ENCODE measurements at places on chromosomes 6 and 20.
A peak's percentile ranks its signal among the peaks of the same experiment; 100 is the strongest.

- DNase-seq, result no peak
Measured at GRCh38 chr6:135633573-135633972, 136.0 kb upstream of the AHI1 start.

DNA sequence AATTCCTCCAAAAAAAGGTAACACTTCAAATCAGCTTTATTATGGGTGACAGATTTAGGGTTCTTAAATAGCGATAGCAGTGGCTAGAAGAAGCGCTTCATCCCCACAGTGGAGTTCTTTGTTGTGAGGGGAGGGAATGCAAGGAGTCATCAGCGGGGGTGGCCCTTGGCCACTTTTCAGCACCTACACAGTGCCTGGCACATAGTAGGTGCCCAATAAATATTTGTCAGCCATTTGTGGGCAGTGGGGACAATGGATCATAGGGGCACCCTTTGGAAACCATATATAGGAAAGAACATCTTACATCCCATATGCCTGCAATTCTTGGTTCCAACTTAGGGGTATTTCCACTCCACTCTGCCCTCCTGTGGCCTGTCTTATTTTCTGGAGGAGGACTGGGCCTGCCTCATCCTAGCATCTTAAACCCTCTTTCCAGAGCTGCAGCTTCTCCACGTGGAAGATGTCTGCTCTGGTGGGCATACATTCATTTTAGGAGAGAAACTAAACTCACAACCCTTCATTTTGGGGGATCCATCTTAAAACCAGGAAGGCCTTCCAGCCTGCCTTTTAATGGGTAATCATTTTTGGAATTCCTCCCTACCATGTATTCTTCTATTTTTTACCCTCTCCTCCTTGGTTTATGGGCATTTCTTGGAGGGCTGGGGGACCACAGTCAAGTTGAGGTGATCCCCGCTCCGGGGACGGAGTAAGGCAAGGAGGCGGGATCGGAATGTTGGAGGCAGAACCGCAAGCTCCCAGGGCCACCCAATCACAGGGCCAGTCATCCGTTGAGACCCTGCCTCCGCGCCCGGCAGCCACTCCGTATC is 2.6 kb upstream of the GPSM3 start:
- peak; percentile 65 for DNase-seq

DNA sequence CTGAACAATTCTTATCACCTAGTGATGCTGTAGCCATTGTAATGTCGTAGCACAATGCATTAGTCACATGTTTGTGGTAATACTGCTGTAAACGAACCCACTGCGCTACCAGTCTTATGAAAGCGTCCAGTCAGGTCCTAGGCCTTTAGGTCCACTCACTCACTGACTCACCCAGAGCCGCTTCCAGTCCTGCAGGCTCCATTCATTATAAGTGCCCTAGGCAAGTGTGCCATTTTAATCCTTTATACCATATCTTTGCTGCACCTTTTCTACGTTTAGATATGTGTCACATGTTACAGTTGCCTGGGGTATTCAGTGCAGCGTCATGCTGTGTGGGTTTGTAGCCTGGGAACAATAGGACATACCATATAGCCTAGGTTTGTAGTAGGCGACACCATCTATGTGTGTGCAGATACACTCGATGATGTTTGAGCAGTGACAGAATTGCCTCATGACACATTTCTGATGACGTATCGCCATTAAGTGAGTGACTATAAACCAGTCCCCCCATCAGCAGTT is 15.4 kb downstream of the IGF2R start:
- no peak for DNase-seq

- peak; percentile 64 for DNase-seq
Measured at GRCh38 chr6:7243179-7243981, 69.6 kb downstream of the SSR1 start.

- no peak for DNase-seq
Measured at GRCh38 chr6:37502703-37503291, 3.1 kb upstream of the CCDC167 start.

DNA sequence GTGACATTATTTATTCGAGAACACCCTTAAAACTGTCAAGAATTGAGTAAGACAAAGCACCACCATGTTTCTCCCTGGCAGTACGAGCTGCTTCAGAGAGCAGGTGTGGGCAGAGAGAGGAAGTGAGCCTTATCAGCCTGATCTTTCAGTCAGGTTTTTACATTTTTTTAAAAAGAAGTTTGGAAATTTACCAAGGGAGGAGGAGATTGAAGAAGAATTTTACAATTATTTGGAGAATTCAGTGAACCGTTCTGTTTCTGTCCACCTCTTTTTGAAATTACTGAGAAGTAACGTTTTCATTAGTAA is 75.5 kb downstream of the ZDHHC14 start:
- DNase-seq, result no peak

- DNase-seq, result no peak
Measured at GRCh38 chr6:13365320-13365719, 37.0 kb upstream of the TBC1D7 start.

GRCh38 chr6:131754088-131754487 is 43.3 kb upstream of the CTAGE9 start:
- DNase-seq, result peak; percentile 70

- no peak for DNase-seq
Measured at GRCh38 chr6:151680846-151681432, 126.5 kb upstream of the ESR1 start.

All from fibroblast of upper back skin (primary cell).